GM04503 (cell line): ENCODE measurements at places on chromosomes 2 and 18.
A peak's percentile ranks its signal among the peaks of the same experiment; 100 is the strongest.

- no peak for DNase-seq
Measured at GRCh38 chr2:85872536-85873161, 16.1 kb downstream of the ST3GAL5 start.

- DNase-seq: no peak
Measured at GRCh38 chr2:119259296-119259860, 35.7 kb downstream of the STEAP3 start.

DNA sequence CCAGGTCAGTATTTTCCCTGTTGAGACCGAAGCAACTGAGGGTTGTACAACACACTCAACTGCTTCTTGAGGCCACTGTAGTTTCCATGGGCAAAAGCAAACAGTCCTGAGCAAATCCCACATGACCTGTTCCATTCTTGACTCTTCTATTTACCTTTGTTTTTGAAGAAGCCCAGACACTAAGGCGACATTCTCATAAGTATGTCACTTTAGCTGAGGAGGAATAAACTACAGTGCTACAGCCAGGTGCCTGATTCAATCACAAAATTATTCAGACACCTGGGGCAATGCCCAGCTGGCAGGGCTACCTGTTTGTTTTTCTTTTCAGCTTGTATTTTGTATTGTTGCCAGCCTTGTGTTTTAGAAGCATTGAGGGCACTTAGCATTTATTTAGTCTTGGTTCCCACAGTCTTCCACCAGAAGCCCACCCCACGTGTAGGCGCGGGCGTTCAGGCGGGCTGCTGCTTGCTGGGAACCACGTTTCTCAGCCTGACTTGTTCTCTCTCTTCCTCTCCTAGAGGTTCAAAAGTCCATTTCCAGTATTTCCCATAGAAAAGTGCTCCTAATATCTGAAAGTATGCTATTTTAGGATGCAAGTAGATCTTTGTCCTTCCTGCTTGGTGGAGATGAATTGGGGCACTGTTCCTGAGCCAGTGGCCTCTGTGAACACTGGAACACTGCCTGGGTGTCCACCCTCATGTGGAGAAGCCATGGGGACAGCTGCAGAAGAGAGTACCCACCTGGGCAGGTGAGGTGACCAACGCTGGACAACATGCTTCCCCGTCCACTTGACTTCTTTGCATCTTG is 99.0 kb upstream of the COPS8 start:
- no peak for DNase-seq

DNA sequence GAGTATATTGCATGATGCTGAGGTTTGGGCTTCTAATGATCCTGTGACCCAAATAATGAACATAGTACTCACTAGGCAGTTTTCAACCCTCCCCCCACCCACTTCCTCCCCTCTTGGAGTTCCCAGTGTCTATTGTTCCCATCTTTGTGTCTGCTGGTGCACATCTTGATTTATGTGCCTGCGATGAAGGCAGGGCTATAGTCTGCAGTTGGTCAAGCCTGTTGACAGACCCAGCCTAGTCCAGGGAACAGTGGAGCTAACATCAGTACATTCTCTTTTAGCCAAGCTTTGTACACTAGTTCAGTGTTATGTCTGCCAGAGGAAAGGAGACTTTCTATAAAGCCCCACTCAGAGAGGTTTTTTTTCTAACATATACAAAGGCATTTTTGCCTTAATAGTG is 287.6 kb downstream of the CPS1 start:
- no peak for DNase-seq

GRCh38 chr2:127859712-127860085 is 1.7 kb upstream of the POLR2D start:
- no peak for DNase-seq

GRCh38 chr2:2703172-2703571 is 372.1 kb upstream of the MYT1L start:
- no peak for DNase-seq

DNA sequence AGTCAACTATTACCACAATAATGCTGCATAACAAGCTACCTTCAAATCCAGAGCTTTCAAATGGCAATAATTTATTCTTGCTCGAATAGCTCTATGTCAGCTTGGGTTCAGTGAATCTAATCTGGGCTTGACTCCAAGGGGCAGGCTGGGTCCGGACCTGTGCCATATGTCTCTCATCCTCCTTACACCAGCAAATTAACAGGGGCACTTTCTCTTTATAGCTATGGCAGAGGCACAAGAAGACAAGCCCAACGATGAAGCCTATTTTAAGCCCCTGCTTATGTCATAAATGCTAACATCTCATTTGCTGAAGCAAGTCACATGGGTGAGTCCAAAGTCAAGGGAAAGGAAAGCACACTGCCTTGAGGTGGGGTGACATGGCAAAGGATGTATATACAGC is 13.3 kb upstream of the ZNF521 start:
- no peak for DNase-seq

- DNase-seq: no peak
Measured at GRCh38 chr2:130341562-130342019, 1.1 kb upstream of the IMP4 start.

GRCh38 chr2:230865307-230865765 is 594 bp downstream of the ITM2C start:
- no peak for DNase-seq

- no peak for DNase-seq
Measured at GRCh38 chr18:59760212-59760611, 63.0 kb upstream of the CCBE1 start.

- no peak for DNase-seq
Measured at GRCh38 chr2:113284476-113284875, 5.8 kb upstream of the PAX8 start.

DNA sequence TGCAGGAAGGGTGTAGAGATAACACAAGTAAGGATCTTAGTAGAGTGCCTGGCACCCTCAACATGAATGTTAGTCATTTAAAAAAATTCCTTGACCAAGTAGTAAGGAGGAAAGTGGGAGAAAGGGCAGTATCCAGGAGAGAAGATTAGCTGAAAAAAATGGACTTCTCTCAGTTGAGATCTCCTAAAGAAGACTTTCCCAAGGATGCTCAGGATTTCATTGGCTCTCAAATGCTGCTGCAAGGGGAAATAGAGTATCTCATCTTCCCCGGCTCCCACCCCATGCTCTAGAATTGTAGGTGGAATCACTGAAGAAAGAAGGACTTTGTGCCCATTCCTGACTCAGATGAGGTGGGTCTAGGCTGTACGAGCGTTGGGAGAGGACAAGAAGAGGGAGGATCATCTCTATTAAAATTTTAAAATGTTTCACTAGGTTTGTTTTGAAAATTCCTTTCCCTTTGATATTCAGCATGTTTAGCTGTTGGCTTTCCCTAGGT is 231.1 kb downstream of the MYCN start:
- DNase-seq: no peak

DNA sequence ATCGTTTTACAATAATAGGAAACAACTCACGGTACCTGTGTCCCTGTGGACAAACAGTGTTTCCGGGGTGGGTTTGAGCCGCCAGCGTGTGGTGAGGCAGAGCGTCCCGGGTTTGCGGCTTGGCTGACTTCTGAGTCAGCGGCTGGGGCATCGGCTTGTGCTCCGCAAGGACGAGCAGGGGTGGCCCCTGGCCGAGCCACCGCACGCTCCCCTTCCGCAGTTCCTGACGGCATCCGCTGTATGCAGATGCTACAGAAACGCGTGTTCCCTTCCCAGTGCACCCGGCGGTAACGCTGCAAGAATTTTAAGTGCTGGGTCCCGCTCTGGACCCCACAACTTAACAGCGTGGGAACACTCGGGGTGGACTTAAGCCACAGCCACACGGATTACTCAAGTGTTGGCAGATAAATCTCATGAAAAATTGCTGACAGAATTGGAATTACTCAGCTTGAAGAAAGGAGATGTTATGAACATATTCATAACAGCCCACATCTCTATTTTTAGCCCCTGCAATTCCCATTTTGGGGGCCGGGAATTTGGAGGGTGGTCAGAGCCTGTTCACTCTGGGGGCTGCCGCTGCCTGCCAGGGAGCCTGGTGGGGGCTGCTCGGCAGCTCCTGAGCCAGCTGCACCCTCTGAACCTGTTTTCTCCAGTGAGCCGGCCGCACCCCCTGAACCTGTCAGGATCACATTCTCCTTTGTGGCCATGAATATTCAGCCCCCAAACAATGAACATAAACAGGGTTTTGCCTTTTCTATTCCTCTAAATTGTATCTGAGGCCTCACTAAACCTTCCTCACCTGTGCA is 12.6 kb upstream of the KCNG2 start:
- no peak for DNase-seq

DNA sequence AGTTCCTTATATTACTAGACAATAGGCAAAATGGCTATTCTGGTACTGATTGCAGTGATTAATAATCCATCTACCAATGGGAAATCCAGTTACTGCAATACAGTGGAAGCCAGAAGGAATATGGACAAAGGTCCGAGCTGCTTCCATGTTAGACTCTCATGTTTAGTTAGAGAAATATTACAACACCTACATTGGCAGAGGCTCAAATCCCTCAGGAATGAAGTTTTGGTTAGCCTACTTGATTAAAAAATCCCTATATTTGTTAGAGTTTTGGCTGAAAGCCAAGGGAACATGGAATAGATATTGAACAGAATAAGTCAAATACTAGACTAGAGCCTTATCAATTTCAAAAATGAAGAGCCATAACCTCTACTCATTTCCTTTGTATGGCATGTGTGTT is 48.5 kb downstream of the ARL6IP6 start:
- no peak for DNase-seq

- peak; percentile 56 for DNase-seq
Measured at GRCh38 chr2:188199716-188200128, 92.0 kb upstream of the GULP1 start.

GRCh38 chr2:197274349-197274748 is 36.2 kb downstream of the ANKRD44 start:
- no peak for DNase-seq
